Stimulated activated CD8-positive, alpha-beta memory T cell treated with anti-CD3 and anti-CD28 coated beads, Interleukin-15, amount 100 ng/mL, for 24 hours (primary cell): ENCODE measurements at places on chromosomes 13 and 19.

- DNase-seq, result no peak
These were observed 203.7 kb downstream of the RFC3 start for GRCh38 chr13:34021619-34022018.

DNA sequence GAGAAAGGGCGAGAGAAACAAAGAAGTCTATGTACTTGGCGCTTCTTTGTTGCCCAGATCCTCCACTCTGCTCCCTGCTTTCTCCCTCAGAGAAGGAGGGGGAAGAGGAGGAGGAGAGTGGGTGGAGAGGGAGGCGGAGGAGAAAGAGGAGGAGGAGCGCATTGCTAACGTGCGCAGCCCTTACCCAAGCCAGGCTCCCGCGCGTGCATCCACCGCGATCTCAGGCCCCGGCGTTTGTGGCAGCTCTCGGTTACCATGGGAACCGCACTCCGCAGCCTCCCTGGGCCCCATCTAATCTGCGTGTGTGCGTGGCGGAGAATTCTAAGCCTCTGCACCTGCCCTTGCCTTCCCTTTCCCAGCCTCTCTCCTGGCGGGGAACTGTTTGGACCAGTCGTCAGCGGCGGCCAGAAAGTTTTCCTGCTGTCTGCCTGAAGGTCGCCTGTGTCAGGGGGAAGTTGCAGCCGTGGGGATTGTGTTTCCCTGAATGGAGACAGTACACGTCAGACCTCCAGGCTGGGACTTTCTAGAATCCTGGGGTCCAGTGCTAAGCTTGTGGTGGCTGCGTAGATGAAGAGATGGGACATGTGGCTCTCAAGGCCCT is at the start of gene ERICH6B:
ERICH6B (minus strand) TSS at position 239 of the 601 bp plus-strand sequence. CDS start 18,734 bp downstream, outside the sequence.
- no peak for DNase-seq

- DNase-seq, result no peak
These were observed 23.6 kb downstream of the CEACAM8 start for GRCh38 chr19:42571116-42571515.

- no peak for DNase-seq
These were observed 9.2 kb downstream of the FCAR start for GRCh38 chr19:54883228-54883627.

GRCh38 chr19:51030631-51031030 is 4.2 kb downstream of the KLK12 start:
- DNase-seq, result no peak

GRCh38 chr19:15177269-15178116 is 23.3 kb downstream of the NOTCH3 start:
- peak; percentile 78 for DNase-seq

GRCh38 chr13:25473864-25474263 is 102.1 kb downstream of the ATP8A2 start:
- DNase-seq, result no peak

- no peak for DNase-seq
These were observed 822.9 kb upstream of the PRR20A start for GRCh38 chr13:56317841-56318240.

DNA sequence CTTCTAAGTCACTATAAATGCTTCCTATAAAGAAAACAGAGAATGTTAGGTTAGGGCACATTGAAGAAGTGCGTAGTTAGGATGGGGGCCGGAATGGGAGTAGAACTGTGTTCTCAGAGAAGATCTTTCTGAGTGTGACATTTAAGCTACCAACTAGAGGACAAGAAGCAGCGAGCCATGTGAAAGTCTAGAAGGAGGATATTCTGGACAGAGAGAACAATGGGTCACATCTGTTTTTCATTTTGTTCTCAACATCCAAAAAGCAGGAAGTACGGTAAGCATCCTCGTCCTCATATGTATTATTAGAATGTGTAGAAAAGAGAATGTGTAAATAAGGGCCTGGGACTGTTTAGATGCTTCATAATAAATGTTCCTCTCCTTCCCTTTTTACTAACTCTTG is 44.5 kb upstream of the PARP4 start:
- no peak for DNase-seq

- DNase-seq, result no peak
These were observed 475 bp upstream of the ZC3H4 start for GRCh38 chr19:47113850-47114651.

GRCh38 chr13:49667773-49668172 is 23.5 kb downstream of the EBPL start:
- DNase-seq, result no peak

- no peak for DNase-seq
These were observed 26.2 kb downstream of the ZNF160 start for GRCh38 chr19:53076984-53077383.

GRCh38 chr13:40152145-40152544 is 496.7 kb downstream of the COG6 start:
- no peak for DNase-seq

DNA sequence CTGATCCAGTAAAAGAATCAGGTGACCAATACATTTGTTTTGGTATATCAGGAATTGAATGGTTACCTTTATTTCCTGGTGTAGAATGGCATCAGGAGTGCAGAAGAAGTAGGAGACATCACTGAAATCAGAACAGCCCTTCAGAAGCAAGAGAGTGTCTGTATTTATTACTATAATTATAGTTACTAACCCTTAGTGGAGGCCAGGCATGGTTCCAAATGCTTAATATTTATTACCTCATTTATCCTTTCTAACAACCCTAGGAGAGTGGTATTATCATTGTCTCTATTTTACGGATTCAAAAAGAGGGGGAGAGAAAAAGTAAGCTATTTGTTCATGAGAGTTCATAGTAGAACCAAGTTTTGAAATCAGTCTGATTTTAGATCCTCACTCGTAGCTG is 1292.9 kb downstream of the PCDH9 start:
- no peak for DNase-seq

DNA sequence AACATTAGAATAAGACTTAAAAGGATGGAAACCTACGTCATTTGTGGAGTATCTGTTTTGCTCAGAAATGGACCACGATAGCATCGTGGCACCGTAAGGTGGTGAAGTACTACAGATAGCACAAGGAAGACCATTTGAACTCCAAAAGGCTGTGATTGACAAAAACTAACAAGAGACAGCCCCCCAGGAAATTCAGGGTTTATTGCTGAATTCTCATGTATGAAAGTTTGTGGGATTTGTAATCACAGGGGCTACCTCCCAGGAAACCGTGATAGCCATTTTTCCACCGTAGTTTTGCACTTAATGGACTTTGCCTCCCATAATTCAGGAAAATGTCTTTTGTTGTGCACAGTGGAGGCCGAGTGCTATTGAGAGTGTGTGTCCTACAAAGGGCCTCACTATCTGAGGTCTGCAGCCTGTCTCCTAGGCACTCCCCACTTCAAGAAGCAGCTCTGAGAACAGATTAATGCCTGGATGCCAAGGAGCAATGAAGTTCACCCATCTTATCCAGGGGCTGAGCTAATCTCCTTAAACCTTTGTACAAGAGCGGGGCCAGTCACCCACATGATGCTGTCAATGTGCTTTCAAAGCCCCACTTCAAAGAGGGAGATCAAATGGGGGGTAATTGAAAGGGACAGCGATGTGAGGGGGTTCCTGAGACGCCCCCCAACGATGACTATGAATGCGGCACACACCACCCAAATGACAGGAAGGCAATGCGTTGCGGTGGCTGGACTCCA is 182.6 kb downstream of the COL4A1 start:
- DNase-seq, result no peak

DNA sequence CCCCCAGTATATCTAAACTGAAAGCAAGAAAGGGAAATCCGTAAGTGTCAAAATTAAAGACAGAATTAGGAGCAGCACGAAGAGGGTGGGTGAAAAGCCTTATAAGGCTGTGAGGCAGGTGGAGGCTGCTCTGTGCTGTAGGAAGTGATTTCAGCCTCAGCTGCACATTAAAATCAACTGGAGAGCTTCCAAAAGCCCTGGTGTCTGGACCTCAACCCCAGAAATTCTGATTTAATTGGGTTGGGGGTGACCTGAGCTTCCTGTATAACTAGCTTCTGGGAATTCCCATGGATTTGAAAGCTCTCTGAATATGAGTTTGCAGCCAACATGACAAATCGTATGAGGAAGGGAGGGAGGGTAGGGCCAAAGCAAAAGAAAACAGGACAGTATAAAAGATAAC is 242.4 kb upstream of the TMTC4 start:
- DNase-seq, result no peak

DNA sequence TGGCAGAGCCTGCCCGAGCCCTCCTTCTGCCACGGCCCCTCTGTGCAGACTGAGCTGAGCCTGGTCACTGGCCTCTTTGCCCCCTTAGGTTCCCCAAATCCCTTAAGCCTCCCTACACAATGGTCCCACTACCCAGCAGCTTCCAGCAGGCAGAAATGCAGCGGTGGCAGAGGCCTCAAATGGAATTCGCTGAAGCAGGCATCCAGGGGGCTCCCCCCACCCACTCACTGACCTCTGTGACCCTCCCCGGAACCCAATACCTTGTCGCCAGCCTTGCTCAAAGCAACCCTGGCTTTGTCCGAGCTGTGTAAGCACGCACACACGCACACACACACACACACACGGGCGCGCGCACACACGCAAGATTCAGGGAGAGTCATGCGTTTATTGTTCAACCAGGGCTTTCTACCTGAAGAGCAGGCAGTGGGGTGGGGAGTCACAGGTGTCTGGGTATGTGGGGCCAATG is at the start of gene LIM2:
LIM2 (minus strand) TSS at position 51 of the 466 bp plus-strand sequence. CDS start 531 bp downstream, outside the sequence.
- DNase-seq, result no peak

DNA sequence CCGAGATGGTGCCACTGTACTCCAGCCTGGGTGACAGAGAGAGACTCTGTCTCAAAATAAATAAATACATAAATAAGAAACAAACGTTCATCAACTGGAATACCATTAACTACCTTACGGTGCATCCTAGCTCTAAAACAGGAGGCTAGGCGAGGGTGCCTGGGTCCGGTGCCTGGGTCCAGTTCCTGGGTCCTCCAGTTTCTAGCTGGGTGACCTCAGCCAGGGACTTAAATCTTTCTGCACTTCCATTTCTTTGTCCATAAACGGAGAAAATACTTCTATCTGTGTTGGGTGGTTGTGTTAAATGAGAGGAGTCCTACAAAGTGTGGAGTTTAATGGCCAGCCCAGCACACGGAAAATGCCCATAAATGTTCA is 34.0 kb downstream of the RFX2 start:
- DNase-seq, result no peak

GRCh38 chr13:75724752-75725517 is 88.8 kb downstream of the LMO7 start:
- no peak for DNase-seq

DNA sequence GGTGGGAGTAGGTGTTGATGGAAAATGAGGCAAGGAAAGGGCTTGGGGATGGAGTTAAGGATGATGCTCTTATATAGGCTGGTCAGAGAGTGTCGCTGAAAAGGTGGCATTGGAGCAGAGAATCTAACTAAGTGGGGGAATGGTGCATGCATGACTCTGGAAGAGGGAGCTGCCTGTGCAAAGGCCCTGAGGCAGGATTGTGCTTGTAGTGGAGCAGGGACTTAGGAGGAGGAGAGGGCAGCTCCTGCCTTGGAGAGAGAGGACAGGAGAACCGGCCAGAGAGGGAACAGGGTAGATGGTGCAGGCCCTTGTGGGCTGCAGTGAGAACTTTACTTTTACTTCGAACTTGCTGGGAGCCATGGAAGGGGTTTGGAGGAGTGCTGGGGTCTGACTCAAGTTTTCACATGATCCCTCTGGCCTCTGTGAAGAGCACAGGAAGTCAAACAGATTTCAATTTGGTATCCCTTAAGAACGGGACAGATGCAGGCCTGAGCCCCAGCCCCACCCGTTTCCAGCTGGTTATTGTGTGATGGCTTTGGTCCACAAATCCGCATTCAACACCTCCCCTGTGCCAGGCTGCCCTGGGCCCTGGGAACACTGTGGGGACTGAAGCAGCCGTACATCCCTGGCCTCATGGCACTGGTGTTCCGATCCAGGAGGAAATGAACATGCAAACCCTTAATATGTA is 7.0 kb downstream of the AP2A1 start:
- DNase-seq, result no peak

- DNase-seq, result no peak
These were observed 444 bp downstream of the PROSER1 start for GRCh38 chr13:39037410-39037879.
